HEK293T (cell line): ENCODE measurements at places on chromosomes 11 and 22.

DNA sequence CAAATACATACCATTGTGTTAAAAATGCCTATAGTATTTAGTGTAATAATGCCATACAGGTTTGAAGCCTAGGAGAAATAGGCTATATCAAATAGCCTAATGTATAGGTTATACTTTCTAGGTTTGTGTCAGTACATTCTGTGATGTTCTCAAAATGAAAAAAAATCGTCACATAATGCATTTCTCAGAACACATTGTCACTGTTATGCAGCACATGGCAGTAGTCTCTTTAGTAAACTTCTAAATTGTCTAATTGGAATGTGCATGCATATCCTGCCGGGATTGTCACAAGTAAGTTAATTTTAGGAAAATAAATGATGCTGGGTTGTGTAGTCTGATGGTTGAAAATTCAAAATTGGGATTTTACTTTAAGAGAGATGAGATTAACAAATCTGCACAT, 920.1 kb upstream of the CNTN5 start:
- no peak for DNase-seq

DNA sequence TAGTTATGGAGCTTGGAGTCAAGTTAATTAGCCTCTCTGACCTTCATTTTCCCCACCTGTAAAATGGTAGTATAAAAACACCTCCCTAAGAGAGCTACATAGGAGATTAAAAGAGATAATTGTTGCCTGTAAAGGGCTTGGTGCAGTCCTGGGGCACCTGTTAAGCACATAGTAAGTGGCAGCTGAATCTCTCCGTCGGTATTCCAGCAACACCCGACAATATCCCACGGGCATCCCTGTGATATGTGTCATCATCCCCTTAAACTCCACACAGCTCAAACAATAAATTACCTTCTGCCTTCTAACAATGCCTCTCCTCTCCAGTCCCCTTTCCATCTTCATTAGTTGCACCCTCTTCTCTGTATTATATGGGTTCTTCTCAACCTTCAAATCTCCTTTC, 121.5 kb downstream of the C11orf91 start:
- DNase-seq: no peak

DNA sequence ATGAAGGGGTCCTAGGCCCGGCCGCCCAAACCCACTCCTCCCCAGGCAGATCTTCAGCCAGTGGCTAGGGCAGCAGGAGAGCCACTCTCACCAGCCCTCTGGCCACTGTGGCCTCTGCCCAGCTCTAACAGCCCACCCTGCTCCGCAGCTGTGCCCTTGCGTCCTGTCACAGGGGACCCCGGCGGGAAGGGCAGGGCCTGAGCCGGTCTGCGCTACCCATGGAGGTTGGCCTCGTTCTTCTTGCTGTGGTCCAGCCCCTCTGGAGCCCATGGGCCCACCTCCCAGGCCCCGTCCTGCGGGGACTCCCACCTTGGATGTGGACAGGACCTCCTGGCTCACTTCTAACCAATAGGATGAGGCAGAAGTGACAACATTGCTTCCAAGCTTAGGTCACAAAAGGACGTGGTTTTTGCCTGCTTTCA, 38.3 kb upstream of the TH start:
- no peak for DNase-seq

DNA sequence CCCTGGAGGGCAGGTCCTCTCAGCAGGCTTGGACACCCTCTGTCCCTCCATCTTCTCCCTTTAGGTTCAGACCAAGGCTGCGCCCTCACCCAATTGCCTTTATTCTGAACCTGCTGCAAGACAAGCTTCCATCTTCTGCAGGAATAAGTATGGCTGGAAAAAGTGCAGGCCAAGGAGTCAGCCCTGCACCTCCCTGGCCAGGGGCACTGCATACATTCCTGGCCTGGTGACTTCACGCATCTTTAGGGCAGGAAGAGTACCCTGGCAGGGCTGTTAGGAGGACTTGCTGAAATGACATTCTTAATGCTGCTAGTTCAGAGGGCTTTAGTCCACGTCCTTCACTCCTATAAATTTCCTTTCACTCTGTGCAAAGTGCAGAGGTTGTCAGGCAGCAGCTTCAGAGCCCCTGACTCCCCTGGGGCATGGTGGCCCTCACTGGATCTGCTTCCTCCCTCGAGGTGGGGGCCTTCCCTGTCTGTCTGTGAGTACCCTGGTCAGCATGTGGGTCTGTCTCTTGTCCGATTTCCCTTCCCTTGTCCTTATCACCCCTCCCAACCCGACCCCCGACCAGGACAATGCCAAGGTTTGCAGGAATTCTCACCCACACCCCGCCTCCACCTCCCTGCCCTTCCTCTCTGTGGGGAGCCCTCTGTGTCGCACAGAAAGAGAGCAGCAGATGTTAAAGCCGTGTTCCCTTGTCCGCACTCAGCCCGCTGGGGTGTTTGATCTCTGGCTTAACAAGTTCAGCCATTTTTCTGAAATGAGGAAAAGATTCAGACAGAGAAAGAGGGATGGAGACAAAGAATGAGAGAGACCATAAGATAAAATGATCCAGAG, 124.5 kb upstream of the SYT13 start:
- DNase-seq: no peak

- DNase-seq: no peak
These were observed 4.1 kb downstream of the WEE1 start for GRCh38 chr11:9577556-9577955.

DNA sequence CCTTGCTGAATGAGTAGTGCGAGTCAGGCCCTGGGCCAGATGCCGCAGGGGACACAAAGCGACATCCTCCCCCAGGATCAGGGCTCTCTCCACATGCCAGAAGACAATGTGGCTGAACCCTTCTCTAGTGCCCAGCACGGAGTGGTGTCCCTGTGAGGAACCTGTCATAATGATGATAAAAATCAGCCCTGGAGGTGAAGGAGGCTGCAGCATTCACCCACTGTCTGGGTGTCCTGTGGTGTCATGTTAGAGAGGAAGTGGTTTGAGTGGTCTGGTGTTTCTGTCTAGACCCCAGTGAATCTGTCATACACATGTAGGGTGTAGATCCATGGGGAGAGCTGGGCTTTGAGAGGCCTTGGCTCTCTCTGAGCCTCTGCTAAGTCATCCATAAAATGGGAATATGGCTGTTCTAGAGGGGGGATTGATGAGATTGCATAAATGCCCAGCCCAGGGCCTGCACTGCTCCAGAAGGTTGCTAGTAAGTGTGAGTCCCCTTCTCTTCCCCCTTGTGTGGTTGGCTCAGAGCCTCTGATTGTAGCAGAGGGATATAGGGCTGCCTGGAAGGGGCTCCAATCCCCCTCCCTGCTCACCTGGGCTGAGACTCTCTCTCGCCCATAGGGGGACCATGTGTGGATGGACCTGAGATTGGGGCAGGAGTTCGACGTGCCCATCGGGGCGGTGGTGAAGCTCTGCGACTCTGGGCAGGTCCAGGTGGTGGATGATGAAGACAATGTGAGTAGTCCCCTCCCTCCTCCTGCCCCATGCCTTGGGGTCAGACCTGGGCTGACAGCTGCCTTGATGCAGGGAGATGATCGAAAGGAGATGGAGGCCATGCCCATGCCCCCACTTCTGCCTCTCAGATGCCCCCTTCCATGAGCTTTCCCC, 14.3 kb downstream of the MYO7A start:
- no peak for DNase-seq

- no peak for DNase-seq
These were observed 107.3 kb downstream of the RPL27A start for GRCh38 chr11:8789864-8790263.

DNA sequence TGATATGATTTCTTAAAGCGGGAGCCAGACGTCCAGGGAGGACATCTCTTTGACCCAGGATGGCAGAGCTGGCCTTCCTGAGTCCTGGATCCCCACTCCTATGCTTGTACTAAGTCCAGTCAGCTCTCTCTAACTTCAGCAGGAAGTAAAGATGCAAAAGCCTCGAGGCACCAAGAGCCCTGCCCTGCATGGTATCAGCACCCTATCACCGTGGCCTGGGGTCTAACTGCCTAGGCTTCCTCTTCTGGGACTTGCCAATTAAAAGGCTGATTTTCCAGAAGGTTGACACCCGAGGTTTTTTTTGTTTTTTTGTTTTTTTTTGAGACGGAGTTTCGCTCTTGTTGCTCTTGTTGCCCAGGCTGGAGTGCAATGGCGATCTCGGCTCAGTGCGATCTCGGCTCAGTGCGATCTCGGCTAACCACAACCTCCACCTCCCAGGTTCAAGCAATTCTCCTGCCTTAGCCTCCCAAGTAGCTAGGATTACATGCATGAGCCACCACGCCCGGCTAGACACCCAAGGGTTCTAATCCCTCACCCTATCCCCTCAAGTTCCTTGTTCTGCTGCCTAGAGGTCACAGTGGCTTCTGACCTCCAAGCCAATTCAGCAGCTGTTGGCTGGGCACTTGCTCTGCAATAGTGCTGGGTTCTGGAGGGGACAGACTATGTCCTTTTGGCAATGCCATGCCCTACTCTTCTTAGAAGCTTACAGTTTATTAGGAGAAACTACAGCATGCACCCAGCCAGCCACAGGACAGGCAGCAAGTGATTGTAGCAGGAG, 50.6 kb upstream of the FTH1 start:
- DNase-seq: no peak

DNA sequence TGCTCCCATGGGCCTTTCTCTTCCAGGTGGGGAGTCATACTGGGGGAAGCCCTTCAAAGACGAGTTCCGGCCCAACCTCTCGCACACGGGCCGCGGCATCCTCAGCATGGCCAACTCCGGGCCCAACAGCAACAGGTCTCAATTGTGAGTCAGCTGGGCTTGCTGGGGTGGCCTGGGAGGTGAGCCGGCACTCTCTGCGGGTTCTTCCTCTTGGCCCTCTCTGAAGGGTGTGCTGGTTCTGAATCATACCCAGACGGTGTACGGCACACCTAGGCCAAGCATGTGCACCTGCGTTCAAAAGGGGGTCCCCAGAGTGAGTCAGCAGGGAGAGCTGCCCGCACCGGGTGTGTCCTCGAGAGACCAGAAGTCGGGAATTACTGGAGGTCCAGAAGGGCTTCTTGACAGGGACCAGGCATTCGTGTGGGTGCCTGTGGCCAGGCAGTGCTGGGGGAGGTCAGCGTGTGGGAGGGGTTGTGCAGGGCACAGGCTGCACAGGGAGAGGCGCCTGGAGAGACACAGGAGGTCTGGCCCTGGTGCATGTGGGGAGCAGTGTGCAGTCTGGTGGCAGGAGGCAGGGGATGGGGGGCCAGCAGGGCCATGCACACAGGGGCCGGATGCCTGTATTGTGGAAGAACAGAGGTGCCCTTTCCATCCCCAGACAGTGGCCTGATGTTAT, 23.0 kb downstream of the PPIL2 start:
- no peak for DNase-seq

GRCh38 chr11:2002807-2003206, 5.2 kb upstream of the H19 start:
- DNase-seq: no peak

DNA sequence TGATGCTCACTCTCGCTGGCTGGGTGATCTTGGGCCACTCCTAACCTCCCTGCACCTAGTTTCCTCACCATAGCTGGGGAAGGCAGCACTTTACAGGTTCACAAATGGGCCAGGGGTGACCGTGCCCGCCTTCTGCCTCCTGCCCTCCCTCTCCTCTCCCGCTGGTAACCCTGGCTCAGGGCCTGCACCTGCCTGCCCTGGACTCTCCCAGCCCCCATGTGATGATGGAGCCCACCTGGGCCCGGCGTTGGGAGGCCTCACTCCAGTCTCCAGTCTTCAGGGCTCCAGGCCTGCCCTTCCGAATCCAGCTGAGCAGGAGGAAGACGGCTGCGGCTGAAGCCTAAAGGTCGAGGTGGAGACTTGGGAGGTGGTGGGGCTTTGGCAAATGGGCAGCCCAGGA, 152.9 kb downstream of the CACNA1I start:
- no peak for DNase-seq

DNA sequence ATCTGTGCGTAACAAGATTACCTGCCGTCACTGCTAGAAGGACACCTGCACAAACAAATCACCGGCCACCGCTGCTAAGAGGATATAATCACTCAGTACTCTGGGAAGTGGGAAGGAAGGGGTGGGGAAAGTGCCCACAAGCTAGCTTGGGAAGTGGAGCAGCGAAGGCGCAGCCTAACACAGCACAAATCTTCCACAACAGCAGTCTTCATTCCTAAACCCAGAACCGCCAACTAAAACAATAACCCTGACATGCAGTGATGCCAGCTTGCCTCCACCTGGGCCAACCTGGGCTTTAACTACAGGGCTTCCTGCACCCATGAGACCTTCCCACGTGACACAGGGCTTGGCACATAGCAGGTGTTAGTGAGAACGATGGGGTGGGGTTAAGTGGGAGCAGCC, 5.1 kb downstream of the DGCR2 start:
- DNase-seq: no peak

- DNase-seq: no peak
These were observed 5.3 kb downstream of the CD248 start for GRCh38 chr11:66311470-66311964.
